ENCODE measurements at places on chromosomes 6 and 20.
A peak's percentile ranks its signal among the peaks of the same experiment; 100 is the strongest.

DNA sequence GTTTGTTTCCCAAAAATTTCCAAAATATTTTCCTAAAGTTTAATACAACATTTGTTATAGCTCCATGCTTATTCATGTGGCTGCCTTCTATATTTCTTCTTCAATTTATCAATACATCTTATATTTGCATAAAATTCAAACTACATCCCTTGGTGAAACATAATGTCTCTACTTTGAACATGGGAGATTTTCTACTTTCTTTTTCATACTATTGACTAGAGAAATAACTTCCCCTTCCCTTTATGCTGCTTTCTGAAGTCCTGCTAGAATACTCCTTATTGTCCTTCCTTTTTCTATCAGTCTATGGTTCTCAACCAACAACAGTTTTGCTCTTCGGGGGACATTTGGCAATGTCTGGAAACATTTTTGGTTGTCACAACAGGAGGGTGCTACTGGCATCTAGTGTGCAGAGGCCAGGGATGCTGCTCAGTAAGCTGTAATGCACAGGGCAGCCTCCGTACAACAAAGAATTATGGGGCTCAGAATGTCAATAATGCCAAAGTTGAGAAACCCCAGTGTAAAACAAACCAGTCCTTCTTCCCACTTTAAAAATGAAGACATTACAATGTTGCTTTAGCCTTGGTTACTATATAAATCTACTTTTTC is 29.9 kb downstream of the MKKS start:
- no peak for DNase-seq

DNA sequence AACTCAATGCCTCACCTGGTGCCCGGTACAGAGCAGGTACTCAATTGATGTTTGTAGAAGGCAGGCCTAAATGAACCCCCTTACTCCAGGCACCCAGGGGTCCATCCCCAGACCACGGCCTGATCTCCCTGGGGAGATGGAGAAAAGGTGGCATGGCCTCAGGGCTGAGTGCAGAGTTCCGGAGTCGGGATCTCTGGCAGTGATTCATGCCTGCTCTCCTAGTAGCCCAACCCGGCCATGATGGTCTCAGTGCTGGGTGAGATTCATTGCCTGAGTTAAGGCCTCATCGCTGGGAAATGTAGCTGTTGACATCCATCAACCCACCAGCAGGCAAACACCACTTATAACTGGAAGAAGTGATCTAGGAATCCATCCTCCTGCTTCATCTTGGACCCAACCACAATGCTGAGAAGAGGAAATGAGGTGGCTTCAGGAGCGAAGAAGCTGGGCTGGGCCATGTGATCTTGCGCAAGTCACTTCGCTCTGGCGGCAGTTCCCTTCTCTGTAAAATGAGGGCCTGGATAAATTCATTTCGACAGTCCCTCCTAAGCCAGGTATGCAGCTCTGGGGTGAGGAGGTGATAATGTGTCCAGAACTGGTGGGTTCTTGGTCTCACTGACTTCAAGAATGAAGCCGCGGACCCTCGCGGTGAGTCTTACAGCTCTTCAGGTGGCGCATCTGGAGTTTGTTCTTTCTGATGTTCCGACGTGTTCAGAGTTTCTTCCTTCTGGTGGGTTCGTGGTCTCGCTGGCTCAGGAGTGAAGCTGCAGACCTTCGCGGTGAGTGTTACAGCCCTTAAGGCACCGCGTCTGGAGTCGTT is 24.7 kb downstream of the ETV7 start:
- DNase-seq: no peak

DNA sequence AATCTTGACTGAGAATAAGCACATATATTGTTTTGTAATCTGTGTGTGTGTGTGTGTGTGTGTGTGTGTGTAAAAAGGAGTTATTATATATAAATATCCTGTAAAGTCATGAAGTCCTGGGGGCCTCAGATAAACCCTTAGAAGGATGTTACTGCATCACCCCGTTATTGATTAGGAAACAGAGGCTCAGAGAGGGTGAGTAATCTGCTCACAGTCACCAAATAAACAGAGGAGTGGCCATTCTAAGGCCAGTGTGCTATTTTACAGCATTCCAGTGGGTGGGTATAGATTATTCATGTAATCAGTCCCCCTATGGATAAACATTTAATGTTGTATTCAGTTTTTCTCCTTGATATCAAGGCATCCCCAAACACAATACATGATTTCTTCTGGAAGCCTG is 87.1 kb downstream of the CDC5L start:
- no peak for DNase-seq

GRCh38 chr20:48791014-48791413 is 36.8 kb downstream of the PREX1 start:
- no peak for DNase-seq

DNA sequence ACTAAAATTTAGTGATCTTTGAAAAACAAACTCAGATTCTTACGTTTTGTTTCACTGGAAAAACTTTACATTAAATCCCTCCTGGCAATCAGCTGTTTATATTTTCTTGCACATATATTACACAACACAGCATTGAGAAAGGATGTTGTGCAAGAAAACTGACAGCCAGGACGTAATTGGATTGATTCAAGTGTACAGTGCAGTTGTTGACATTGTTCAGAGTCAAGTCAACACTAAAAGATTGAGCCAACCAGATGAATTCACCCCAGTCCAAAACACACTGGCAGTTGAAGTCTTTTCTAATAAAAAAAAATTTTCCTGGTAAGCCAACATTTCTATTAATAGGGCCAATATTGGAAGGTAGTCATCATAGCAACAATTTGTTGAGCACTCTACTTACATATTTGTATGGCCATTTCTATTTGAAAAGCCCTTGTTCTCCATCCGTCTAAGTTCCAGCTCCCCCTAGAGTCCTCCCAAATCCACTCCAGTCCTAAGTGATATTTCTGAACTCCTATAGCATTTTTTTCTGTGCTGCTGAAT is 20.9 kb upstream of the VNN1 start:
- DNase-seq: no peak

- no peak for DNase-seq
Measured at GRCh38 chr6:108565091-108565766, 4.5 kb downstream of the FOXO3 start.

- peak; percentile 58 for DNase-seq
Measured at GRCh38 chr20:63896264-63897105, 1.6 kb downstream of the DNAJC5 start.

GRCh38 chr20:9912858-9913434 is 74.1 kb upstream of the PAK5 start:
- DNase-seq: peak; percentile 31

DNA sequence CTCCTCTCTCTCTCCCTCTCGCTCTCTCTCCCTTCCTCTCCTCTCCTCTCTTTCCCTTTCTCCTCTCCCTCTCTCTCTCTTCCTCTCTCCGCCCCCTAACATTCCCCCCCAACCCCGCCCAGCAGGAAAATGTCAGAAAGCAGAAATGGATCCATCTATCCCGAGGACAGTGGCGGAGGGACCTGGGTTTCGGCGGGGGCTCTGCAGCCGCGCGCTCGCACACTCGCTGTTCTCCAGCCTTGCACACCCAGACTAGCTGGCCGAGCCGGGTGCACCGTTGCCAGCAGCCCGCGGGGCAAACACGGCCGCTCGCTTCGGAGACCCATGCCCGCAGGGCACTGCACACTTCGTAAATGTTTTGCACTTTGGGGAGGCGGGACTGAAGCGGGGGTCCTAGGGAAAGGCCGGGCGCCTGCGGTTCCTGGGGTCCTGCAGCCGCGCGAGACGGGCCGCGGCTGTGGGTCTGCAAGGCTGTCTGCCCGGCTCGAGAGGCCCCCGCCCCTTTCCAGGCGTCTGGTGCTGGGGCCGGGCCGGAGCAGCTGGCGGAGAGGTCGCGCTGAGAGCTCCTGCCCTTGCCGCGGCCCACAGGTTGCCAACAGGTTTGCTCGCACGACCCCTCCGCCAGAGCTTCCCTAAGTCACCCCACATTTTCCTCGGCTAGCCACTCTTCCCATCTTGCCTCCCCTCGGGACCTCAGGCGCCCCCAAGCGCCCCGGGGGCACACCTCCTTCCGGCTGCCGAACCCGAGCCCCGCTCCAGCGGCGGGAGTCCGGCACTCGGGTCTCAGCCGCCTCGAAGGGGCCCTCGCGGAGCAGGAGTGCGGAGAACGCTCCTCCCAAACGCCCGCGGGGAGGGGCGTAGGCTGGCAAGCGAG is 818 bp upstream of the MDGA1 start:
- DNase-seq: peak; percentile 52

- no peak for DNase-seq
Measured at GRCh38 chr6:47256981-47257730, 52.5 kb downstream of the TNFRSF21 start.

DNA sequence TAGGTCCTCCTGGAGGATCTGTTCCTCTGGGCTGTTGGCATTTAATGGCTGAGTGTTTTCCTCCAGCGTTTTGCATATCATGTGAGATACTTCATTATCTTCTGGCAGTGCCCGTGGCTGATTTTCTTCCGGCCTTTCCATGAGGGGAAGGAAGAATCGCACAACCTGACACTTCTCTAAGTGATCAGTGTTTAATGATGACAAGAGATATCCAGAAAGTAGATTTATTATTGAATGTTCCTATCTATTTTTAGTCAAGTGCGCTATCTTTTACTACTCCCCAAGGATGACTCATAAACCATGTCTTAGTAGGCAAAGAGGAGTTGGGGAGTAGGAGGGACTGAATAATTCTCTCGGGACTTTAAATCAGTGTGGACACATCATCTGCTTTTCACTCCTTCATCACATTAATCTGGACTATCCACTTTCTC is 149.7 kb downstream of the PLCB4 start:
- DNase-seq: no peak

DNA sequence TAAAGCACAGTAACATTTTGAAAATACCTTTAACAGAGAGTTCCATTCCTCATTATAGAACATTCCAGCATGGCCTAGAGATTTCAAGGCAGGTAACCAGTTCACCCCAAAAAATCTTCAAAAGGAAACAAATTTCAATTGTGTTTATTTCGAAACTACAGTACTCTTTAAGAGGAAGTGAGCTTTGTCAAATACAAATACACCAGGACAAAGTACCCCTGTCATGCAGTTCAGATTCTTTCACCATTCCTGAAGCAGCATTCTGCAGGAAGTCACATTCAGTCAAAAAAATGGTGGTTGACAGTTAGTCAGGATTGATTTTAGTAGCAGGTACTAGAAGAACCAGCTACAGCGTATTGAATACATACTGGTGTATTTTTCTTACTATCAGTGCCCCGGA is 89.6 kb upstream of the RIN2 start:
- DNase-seq: no peak

- no peak for DNase-seq
Measured at GRCh38 chr6:74853991-74854390, 351.9 kb downstream of the COL12A1 start.

DNA sequence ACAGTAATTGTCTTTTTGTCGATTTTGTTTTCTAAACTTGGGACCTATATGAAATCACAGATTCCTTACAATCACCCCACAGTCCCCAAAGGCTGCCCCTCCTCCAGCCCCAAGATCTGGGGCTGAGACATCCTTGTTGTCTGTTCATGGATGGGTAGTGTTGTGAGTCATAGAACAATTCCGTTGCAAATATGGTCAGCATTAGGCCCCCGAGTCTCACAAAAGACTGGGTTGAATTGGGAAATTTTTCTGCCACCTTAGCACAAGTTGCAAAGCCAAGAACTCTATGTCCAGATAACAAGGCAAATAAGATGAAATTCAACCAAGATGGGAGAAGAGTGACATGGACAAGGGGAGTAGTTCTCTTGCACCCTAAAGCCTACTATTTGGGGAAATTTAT is 10.5 kb upstream of the TAB2 start:
- no peak for DNase-seq

DNA sequence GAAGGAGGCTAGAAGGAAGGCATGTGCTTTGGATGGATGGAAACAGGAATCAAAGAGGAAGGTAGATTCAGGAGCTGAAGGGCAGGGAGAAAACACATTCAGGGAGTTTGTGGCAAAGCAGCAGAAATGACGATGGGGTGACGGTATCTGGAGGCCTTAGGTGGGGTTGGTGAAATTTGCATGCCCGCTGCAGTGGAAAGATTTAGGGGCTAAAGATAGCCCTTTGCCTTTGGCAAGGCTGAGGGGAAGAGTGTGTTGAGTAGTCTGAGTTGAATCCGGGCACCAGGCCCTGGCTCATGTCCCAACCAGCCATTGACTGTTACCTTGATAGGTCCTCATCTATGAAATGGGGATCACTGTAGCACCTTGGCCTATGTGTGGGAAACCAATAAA is 1.3 kb downstream of the GZF1 start:
- DNase-seq: peak; percentile 67

DNA sequence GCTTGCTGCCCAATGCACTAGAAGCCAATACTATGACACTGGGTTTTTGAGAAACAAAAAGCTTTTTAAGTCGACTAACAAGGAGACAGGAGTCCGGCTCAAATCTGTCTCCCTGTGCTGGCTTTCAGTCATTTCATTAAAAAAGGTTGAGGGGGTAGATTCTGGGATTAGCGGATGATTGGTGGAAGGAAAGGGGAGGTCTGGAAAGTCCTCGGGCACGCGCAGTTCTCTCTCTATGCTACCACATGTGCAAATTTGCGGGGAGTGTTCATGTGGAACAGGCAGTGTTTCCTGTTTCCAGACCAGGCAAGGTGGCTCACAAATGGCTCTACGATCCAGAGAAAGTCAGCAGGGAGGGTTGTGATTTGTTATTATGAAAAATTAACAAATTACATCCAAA is 89.1 kb upstream of the TOX2 start:
- no peak for DNase-seq

GRCh38 chr6:13433709-13434121 is 53.7 kb downstream of the GFOD1 start:
- no peak for DNase-seq

GRCh38 chr6:137765059-137765458 is 102.0 kb upstream of the TNFAIP3 start:
- DNase-seq: no peak

GRCh38 chr6:5729813-5730517 is 276.8 kb downstream of the NRN1 start:
- no peak for DNase-seq

DNA sequence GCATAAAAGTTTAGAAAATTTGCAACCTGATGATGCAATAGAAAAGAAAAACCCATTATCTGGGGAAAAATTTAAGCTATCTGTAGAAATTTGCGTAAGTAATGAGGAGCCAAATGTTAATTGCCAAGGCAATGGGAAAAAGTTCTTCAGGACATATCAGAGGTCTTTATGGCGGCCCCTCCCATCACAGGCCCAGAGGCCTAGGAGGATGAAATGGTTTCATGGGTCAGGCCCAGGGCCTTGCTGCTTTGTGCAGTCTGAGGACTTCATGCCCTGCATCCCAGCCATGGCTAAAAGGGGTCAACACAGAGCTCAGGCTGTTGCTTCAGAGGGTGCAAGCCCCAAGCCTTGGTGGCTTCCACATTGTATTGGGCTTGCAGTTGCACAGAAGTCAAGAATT is 582.8 kb downstream of the COL12A1 start:
- DNase-seq: no peak
